ENCODE measurements at places on chromosomes 2 and 18.

DNA sequence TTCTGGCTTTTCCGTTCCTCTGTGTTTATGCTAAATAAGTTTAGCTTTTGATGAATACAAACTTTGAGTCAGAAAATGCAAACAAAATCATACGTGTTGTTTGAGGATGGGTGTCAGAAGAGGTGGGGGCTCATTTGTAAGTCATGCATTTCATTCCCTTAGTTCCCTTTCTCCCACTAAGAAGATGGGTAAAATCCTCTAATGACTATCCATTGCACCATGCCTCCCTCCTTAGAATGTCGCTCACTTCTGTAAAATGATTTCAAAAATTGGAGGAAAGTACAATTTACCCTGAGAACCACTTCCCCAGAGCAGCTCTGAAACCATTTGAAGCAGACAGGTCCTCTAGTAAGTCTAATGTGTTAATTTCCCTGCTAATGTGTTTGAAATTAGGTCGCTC is 629.6 kb upstream of the VRK2 start:
- DNase-seq = no peak

DNA sequence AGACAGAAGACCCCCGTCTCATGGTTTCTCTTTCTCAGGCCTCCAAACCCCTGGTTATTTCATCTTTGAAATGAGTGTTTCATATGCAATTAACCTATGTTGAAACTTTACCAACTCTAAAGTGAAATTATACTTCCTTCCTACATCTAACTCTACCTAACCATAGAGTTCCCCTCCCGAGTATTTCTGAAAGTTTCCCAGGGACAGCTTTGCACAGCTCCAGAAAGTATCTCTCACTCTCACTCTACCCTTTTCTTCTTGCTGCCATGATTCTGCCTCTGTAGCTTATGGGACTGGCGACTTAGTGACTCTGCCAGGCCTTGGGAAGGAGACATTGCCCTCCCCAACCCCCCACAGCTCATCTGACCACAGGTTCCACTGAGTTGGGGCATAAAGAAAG is 107.9 kb downstream of the B3GNT2 start:
- DNase-seq = no peak

GRCh38 chr2:217695033-217695520 is 307.7 kb downstream of the TNS1 start:
- DNase-seq = no peak

- no peak for DNase-seq
Measured at GRCh38 chr2:43224571-43225092, 1.8 kb downstream of the ZFP36L2 start.

DNA sequence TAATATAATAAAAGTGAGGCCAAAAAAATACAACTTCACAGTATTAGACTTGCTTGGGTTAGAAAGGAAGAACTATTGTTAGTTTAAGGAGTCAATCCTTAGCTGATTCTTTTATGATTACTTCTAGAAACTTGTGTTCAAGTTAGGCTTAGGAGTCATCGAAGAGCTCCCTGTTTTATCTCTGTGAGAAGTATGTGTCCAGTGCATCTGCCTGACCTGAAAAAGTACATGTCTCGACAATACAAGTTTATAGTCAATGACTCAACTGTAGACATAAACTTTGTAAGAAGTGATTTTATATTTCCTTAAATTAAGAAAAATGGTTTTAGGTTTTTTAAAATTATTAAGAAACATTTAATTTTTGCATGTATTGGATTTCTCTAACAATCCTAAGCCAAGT is 571.2 kb downstream of the ZEB2 start:
- no peak for DNase-seq

DNA sequence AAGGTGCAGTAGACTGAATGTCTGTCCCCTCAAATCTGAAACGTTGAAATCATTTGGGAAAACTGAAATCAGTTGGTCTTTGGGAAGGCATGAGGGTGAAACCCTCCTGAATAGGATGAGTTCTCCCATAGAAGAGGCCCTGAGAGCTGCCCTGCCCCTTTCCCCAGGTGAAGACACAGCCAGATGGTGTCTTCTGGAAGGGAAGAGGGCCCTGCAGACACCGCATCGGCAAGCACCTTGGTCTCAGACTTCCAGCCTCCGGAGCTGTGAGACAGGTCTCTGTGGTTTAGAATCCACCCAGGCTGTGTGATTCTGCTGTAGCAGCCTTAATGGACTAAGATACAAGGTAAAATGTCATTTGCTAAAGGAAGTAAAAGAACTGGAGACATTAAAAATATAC is 42.1 kb upstream of the SNTG2 start:
- DNase-seq = no peak

GRCh38 chr2:229591611-229592010 is 122.7 kb downstream of the DNER start:
- DNase-seq = peak; percentile 44

GRCh38 chr18:46725310-46725709 is 31.5 kb downstream of the ST8SIA5 start:
- DNase-seq = no peak

DNA sequence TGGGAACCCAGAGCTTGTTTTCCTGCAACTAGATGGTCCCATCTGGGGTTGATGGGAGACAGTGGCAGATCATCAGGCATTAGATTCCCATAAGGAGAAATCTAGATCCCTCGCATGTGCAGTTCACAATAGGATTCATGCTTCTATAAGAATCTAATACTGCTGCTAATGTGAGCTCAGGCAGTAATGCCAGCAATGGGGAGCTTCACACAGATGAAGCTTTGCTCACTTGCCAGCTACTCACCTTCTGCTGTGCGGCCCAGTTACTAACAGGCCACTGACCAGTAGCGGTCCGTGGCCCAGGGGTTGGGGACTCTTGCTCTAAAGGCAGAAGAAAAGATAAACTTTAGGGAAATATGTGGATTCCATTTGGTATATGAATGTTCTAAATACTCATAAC is 192.9 kb downstream of the AFF3 start:
- no peak for DNase-seq

- no peak for DNase-seq
Measured at GRCh38 chr2:10039658-10040410, 3.5 kb upstream of the KLF11 start.

DNA sequence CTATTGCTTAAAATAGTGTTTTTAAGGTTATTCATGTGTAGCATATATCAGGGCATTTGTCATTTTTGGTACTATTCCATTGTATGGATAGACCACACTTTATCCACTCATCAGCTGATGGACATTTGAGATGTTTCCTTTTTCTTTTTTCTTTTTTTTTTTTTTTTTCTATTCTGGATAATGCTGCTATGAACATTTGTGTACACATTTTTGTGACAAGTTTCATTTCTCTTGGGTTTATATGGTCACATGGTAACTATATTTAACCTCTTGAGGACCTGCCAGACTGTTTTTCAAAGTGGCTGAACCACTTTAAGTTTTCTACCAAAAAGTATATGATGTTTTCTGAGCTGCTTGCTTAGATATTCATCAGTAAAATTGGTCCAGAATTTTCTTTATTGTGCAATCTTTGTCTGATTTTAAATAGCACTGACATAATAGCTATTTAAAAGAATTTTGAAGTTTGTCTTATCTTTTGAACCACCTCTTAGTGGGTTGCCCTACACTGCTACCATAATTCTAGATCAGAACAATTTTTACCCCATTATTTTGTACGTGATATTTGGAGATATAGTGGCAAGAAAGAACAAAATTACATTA is 219.4 kb upstream of the SIX3 start:
- DNase-seq = no peak

DNA sequence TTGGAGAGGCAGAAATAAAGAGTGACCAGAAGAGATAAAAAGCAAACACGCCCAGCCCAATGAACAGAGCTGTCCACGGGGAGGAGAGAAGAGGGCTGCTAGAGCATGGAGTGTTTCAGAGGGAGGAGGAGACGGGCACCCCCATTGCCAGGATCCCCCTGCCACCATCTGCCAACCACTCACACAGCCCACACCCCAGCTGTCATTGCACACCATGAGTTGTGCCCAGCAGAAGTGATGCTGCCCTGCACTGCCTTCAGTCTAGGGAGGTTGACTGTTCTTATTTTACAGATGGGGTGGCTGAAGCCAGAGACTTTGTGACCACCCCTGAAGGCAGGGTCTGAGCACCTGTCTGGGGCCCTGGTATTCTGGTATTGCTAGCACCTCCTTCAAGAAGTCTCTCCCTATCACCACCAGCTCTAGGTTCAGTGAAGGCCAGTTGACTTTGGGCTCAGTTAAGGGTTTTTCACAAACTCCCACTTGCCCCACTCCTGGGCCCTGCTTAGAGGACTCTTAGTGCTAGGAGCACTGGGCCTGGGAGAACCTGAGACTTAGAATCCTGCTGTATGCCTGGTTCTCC is 2.4 kb downstream of the FABP1 start:
- DNase-seq = no peak

DNA sequence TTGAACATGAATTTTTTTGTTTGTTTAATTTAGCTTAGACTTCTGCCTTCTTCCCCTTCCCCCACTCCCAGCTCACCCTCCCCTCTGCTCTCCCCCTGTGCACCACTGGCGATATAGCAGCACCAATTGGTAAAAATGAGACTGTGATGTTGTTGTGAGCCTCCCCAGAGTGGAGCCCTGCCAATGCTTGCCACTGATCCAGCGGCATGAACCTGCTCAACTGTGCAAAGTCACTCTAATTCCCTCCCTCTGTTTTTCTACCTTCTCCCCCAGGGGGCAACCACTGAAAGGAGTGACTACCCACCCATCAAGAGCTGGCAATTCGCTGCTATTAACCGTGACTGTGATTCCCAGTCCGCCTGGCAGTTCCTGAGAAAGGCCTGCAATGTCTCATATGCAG is 30.2 kb downstream of the KLHL14 start:
- no peak for DNase-seq

- no peak for DNase-seq
Measured at GRCh38 chr2:236865052-236865451, 220.6 kb upstream of the COPS8 start.

DNA sequence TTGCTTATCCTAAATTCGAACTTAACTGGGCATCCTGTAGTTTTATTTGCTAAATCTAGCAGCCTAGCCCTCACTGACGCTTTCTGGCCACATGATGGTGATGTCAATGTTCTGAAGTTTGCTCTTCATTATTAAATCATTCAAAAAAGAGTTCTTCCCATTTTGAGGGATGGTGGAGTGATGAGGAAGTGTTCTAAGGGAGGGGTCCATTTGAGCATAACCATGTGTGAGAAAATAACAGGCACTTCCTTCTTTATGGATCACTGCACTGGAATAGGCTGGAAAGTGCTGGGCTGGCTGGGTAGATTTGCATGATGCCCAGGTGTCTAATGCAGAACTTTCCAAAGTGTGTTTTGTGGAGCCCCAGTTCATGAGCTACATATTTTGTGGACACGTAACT is 74.2 kb downstream of the TNFRSF11A start:
- no peak for DNase-seq

DNA sequence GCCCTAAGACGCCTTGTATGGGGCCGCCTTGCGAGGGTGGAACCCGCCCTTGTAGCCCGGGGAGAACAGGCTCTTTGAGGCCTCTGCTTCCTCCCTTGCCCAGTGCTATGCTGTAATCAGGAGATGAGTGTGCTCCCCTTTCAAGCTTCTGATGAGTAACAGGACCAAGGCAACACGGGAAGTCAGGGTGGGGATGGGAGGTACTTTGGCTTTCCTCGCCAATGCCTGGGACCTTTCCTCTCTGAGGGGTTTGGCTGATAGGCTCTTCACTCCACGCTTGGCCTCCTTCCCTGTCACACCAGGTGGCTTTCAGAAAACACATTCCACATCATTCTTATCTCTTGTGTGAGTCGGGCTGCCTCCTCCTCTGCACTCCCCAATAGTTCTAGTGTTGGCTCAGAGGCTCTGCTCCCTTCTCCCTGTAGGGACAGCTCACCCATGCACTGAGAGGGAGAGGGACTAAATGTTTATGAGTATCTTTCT is 223.7 kb upstream of the TRIB2 start:
- no peak for DNase-seq

- peak; percentile 89 for DNase-seq
Measured at GRCh38 chr2:8677646-8678592, 3.9 kb upstream of the ID2 start.

- DNase-seq = no peak
Measured at GRCh38 chr2:203662951-203663350, 43.5 kb upstream of the CD28 start.

DNA sequence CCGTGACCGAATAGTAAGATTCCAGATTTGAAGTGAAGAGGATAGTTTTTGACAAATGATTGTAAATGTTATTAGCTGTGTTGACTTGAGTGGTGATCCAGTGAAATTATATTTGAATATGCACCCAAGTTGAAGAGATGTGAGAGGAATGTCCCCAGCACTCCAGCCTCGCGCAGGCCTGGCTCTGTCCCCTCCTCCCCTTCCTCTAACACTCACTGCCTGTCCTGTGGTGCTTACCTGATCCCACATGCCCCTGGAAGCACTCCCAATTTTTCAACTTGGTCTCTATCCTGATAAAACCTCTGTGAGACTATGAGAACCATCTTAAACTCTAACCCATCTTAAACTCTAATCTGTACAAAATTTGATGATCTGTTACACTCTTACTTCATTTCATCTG is 154.7 kb upstream of the LRP1B start:
- DNase-seq = no peak

DNA sequence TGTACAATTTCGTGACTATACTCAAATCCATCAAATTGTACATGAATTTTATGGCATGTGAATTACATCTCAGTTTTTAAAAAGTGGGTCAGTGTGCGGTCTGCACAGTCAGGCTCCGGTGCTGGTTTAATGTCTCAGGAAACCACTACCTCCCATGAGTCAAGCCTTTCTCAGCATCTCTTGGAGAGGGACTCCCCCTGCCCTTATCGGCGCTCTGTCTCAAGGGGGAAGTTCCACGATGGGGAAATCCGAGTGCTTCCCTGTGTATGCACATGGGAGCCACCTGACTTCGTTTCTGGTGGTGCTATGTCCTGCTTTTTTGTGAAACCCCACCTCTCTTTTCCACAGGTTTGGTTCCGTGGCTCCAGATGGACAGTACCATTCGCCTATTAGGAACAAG is 72.5 kb downstream of the ACOXL start:
- DNase-seq = no peak

- DNase-seq = peak; percentile 38
Measured at GRCh38 chr2:48946449-48947048, 191.0 kb upstream of the LHCGR start.

- no peak for DNase-seq
Measured at GRCh38 chr2:147181351-147182029, 663.3 kb upstream of the ACVR2A start.

GRCh38 chr2:72454189-72454588 is 306.5 kb upstream of the CYP26B1 start:
- no peak for DNase-seq

GRCh38 chr18:22844628-22845027 is 88.5 kb upstream of the RBBP8 start:
- DNase-seq = no peak

DNA sequence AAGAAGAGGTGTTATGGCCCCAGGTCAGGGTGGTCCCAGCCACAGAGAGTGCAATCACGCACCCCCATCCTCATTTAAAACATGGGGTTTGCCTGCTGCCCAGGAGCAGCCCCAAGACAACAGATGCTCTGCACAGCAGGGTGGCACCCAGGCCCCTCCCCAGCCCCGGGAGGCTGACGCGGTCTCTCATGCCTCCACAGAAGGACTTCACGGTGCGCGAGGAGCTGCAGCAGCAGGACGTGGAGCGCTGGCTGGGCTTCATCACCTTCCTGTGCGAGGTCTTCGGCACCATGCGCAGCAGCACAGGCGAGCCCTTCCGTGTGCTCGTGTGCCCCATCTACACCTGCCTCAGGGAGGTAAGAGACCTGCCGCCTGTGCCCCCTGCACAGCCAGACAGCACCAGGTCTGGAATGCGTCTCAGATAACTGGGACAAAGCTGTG is 133.7 kb downstream of the SMAD7 start:
- no peak for DNase-seq
